ENCODE measurements at places on chromosomes 3 and 15. TPM values are rescaled to one million over a fixed set of nuclear protein-coding genes. Genes with fewer than 3 reads are reported as not detected.
A peak's percentile ranks its signal among the peaks of the same experiment; 100 is the strongest.

The GOLGA6L10 gene
- polyA plus RNA-seq, result 7.4 TPM

DNA sequence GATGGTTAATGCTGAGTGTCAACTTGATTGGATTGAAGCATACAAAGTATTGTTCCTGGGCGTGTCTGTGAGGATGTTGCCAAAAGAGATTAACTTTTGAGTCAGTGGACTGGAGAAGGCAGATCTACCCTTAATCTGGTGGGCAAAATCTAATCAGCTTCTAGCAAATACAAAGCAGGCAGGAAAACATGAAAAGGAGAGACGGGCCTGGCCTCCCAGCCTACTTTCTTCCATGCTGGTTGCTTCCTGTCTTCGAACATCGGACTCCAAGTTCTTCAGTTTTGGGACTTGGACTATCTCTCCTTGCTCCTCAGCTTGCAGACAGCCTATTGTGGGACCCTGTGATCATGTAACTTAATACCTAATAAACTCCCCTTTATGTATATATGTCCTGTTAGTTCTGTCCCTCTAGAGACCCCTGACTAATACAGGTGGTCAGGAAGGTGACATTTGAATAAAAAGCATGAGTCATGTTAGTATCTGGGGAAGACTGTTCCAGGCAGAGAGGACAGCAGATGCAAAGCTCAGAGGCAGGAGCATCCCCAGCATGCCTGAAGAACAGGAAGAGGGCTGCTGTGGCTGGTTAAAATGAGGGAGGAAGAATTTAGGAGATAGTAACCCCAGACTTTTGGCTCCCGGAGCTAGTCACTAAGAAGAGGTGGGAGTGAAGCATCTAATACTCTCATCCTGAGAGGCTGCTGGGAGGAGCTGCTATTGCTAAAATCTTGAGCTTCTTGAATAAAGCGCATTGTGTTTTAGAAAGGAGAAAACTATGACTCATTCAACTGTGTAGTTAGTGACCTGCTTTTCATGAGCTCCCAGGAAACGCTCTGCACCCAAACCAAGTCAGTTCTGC lies 207.4 kb upstream of the HES1 start:
- DNase-seq, result no peak

DNA sequence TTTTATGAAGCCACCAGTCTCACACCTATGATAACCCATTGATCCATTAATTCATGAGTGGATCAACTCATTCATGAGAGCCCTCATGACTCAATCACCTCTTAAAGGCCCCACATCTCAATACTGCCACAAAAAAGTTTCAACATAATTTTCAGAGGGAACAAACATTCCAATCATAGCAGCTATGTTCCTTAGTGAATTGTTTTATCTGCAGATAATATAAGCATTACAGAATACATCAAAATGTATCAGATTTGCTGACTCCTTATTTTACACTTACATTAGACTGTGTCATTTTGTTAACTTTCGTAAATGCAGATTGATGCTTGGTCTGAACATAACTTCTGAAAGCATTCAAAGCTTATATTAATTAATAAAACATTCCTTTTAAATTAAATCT lies 155.3 kb upstream of the MBNL1 start:
- no peak for DNase-seq

The PCOLCE2 gene
- 1.6 TPM for polyA plus RNA-seq

- DNase-seq, result no peak
These were observed 319.2 kb upstream of the TRIM42 start for GRCh38 chr3:140358686-140359085.

The BCHE gene
- polyA plus RNA-seq, result 59.6 TPM

DNA sequence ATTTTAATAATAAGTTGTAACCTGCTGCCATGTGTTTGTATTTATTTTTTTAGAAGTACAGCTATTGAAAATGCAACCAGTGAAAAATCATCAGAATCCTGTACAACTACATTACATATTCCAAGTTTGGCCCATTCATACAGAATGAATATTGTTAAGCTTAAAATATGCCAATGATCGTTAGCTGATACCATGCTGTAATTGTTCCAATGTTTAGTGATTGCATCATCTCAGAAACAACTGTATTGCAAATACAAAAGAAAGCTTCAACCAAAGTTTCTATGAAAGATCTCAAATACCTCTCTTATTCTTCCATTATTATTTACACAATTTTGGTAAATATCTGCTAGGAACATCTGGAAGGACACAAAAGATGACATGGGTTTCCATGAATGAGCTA lies 51.6 kb upstream of the ALCAM start:
- DNase-seq, result no peak

The SGO1 gene
- polyA plus RNA-seq, result 4.7 TPM

GRCh38 chr3:143850877-143851276 lies 2.6 kb upstream of the SLC9A9 start:
- DNase-seq, result no peak

The GP9 gene
- polyA plus RNA-seq, result 0.18 TPM

The PAK2 gene
- 46.2 TPM for polyA plus RNA-seq

DNA sequence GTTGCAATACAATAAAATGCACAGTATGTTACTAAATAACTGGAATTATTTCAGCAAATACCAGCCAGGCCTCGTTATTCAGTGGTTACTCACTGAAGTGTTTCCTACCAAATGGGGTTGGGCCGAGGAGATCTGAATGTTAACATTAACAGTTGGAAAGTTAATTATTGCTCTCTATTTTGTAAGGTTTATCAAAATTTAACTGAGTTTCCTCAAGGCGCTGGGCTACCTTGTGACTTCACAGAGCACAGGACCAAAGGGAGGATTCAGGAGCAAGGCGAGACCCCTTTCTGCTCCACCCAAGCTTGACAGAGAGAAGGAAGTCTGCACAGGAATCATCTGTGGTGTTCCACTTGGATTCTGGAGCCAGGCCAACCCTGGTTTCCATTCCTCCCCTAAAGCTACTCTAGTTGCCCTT lies 21.6 kb downstream of the ADAMTS9 start:
- peak; percentile 52 for DNase-seq

The DUOX2 gene
- 0.04 TPM for polyA plus RNA-seq

DNA sequence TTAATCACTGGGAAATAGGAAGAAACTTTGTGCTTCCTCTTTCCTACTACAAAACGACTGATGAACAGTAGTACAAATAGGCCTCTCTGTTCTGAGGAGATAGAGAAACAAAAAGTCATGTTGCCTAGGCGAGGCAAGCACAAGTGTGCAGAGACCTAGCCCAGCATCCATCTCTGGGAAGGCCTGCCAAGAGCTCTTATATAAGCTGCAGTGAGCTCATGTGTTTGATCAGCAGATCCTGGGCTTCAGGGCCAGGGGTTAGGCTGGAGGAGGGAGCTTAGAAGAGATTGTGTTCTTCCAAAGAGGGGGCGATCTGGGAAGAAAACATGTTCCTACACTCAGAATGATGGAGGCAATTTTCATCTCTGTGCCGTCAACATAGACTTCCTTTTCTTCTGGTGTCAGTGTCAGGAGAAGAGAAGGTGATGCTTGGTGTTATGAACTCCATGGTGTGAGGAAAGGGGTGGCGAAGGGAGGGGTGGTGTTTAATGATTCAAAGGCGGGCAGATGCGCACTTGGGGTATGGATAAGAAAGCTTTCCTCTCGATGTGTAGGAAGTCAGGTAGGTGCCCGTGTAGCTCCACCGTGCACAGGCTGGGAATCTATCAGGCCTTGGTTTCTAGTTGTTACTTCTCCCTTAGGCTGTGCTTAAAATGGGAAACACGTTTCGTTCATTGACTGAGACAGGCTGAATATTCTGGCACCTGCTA lies 29.5 kb upstream of the ETV5 start:
- DNase-seq, result no peak

The GORASP1 gene
- 66.7 TPM for polyA plus RNA-seq

The DGKG gene
- polyA plus RNA-seq, result 4.8 TPM

DNA sequence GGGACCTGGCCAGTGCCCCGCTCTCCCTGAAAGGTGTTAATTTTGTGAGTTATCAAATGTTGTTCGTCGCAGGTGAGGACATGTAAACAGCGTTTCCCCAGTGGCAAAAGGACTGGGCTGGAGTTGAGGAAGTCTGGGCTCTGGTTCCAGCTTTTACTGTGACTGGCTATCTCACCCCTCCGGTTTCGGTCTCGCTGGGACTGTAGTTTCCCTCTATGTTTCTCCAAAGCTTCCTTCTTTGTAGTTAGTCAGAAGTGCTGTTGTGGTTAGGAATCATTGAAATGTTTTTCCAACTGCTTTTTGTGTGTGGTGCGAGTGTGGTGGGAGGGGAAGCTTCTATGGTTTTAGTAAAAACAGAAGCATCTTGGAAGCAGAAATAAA lies 990 bp upstream of the CLDN1 start:
- DNase-seq, result no peak

DNA sequence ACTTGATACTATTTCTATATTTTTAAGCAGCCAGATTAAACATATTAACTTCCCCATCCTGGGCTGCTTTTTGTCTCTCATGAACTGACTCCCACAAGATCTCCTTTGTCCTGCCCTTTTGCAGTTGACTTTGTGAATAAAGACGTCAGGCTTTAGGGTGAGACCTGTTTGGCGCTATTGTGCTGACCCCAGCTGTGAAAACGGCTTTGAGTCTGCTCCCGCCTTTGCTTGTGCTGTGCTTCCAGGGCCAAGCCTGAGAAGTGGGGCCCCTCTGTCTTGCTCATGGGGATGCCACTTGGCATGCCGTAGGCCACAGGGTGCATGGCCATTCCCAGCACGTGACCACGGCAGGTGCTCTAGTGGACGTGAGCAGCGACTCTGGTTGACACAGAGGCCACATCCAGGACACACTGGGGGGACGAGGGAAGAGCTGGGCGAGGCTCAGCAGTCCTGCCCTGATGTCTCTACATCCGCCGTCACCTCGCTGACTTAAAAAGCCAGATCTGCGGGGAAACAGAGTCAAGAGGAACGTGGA lies 268.9 kb upstream of the LYSMD4 start:
- no peak for DNase-seq

DNA sequence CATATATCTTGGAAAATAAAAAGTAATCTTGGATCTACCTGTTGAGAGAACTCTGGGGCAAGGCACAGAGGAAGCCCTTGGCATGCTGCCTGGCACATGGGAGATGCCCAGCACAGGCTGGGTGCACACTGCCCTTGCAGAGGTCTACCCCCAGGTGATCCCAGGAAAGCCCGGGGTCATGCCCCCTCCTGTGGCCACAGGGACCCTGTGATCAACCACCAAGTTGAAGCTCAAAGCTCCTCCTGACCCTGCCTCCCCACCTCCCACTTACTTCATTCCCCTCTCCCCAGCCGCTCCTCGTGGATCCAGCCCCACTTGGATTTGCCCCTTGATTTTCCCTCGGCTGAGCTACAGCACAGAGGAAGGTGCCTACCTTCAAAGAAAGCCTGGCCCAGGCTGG lies 62.7 kb upstream of the LARS2 start:
- no peak for DNase-seq

DNA sequence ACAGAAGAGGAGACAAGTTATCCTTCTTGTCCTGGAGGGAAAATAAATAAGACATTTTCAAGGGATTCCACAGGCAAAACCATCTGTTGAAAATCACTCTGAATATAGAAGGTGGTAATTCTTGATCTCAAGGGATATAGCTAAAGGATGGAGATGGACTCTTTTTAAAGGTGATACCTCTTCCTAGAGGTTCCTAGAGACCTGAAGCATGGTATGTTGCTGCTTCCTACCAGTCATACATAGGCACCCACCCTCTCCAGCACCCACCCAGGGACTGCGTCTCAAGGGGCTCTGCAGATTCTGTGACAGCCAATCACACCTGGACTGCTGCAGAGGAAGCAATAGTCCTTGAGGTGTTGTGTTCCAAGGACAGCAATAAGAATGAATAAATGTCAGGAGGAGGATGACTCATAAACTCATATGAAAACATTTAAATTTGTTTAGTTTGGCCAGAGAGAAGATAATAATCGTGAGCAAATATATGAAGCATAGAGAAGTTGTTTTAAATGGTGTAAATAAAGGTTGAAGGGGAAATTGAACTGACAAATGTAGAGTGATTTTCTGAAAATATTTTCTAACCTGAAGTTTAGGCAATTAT lies 741.6 kb upstream of the CBLB start:
- no peak for DNase-seq

- no peak for DNase-seq
These were observed 125.4 kb downstream of the VGLL3 start for GRCh38 chr3:86865506-86865905.

DNA sequence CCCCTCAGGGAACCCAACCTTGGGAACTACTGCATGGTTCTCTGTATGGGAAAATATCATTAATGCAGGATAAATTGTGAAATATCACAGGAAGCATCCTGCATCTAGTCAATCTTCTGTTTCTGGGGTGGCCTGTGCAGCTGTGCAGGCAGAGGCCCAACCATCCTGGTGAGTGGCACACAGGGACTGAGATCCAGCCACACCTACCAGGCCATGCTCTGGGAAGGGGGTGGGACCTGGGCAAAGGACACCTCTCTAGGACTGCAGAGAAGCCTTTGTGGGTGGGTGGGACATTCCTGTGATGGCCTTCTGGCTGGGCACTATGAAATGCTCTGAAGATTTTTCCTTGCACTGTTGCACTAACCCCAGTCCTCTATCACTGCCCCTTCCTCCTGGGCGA lies 26.8 kb downstream of the CCRL2 start:
- DNase-seq, result peak; percentile 22

The ROPN1 gene
- 0.16 TPM for polyA plus RNA-seq

DNA sequence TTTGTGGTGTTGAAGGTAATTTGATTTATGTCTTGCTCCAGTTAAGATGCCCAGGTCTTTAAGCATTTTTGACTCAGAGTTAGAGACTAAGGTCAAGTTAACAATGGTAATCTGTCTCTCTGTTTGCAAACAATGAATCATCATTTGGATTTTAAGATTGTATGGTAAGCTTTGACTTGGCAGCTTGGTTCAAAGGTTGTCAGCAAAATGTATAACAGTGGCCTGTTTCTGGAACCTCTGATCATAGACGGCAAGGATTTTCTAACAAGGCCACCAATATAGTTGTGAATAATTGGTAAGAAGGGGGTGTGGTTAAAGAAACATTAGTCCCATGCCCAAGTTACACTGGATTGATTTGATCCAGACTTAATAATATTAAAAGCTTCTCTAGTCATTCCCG lies 775.2 kb upstream of the GOLIM4 start:
- DNase-seq, result no peak

The NR1I2 gene
- 89.1 TPM for polyA plus RNA-seq

The RRP9 gene
- polyA plus RNA-seq, result 17.8 TPM

DNA sequence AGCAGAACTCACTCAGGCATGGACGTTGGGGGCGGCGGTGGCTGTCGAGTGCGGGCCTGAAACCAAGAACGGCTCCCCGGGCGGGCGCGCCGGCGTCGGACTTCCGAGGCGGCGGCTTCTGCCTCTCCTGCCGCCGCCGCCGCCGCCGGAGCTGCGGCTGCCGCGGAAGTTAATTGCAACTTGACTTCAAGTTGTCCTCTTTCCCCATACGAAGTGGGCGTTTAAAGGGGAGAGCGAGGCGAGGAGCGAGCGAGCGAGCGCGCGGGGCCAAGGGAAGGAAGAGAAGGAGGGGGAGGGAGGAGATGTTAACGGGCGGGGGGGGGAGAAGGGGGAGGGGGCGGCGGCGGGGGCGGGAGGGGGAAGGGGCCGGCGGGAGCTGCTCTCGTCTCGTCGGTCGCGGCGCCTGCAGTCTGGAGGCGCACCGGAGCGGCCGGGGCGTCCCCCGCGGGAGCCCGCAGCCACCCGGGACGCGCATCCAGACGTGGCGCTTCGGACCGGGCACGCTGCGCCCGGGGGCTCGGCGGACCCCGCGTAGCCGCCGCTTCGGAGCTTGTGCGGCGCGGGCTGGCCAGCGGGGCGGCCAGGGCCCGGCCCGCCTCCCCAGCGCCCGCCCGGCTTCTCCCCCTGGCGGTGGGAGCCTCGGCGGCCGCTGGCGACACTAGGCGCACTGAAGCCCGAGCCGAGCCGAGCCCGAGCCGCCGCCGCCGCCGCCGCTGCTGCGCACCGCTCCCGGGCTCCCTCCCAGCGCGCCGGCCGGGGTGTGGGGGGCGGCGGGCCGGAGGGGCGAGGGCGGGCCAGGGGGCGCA lies 19.7 kb upstream of the SATB1 start:
- DNase-seq, result peak; percentile 50

The MUSTN1 gene
- polyA plus RNA-seq, result 2.8 TPM

- DNase-seq, result no peak
These were observed 300.3 kb downstream of the GABRG3 start for GRCh38 chr15:27271258-27271657.
